ENCODE measurements at places on chromosomes 1 and 21. TPM values are rescaled to one million over a fixed set of nuclear protein-coding genes. Genes with fewer than 3 reads are reported as not detected.

Gene SPRR2B
- total RNA-seq = not detected

GRCh38 chr1:45922813-45923212, 119.4 kb downstream of the MAST2 start:
- DNase-seq = no peak

GRCh38 chr1:225131869-225132268, 202.4 kb downstream of the DNAH14 start:
- no peak for DNase-seq

Gene SPATA45
- total RNA-seq = not detected

Gene NBPF19
- total RNA-seq = 26.9 TPM

DNA sequence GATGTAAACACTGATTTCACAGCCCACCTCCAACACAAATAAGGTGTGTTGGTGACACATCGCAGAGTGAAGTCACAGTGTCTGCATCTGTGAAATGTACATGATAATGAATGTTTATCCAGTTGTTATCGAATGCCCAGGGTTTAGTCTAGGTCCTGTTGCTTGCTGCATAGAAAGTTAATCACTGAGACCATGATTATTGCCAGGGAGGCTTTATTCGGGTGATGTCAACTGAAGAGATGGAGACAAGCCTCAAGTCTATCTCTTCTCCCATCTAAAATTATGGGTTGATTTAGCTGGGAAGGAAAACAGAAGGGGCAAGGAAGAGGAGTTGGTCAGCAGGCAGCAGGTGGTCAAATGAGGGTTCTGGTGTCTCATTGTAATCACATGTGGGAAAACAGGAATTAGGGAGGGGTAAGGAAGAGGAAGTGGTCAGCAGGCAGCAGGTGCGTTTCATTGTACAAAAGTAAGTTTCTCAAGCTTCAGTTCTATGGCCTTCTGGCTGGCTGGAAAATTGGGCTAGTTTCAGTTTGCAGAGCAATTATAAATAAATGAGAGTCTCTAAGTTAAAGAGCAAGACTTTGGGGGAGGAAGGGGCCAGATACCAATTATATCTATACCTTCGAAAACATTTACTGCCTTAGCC, 146.3 kb upstream of the DNAH14 start:
- DNase-seq = no peak

Gene RSRP1
- 181 TPM for total RNA-seq

Measured in activated T-cell treated with anti-CD3 and anti-CD28 coated beads, Interleukin-2, amount 50 U/mL, for 72 hours (primary cell).